ENCODE measurements at places on chromosomes 13 and 19. TPM values are rescaled to one million over a fixed set of nuclear protein-coding genes. Genes with fewer than 3 reads are reported as not detected.
A peak's percentile ranks its signal among the peaks of the same experiment; 100 is the strongest.

- H3K27me3 ChIP-seq: no peaks in the 10 kb centered on the region
- H3K4me3 ChIP-seq: no peak overlapping the region
- no peaks in the 10 kb centered on the region for H3K36me3 ChIP-seq
- DNase-seq: no peak
Observed at GRCh38 chr13:28575200-28575599, 80.3 kb upstream of the FLT1 start.

DNA sequence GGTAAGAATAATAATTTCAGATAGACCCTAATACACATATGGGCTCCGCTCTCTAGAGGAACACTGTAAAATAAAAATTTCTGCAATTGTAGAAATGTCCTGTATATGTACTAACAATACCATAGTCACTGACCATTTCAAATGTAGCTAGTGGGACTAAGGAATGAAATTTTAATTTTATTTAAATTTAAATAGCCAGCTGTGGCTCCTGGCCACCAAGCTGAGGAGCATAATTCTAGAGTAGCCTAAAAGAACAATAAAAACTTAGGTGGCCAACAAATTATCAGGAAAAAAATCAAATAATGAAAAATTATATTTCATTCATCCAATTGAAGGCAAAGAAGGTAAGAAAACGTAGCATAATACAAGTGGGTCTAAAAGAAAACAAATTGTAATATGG lies 240.9 kb upstream of the MIR17HG start:
- H3K4me3 ChIP-seq: no peak overlapping the region
- no peaks in the 10 kb centered on the region for H3K27me3 ChIP-seq
- no peaks in the 10 kb centered on the region for H3K36me3 ChIP-seq
- no peak overlapping the region for H3K27ac ChIP-seq

A1BG gene
- total RNA-seq: 3.4 TPM

THSD8 gene
- 4.5 TPM for total RNA-seq

DNA sequence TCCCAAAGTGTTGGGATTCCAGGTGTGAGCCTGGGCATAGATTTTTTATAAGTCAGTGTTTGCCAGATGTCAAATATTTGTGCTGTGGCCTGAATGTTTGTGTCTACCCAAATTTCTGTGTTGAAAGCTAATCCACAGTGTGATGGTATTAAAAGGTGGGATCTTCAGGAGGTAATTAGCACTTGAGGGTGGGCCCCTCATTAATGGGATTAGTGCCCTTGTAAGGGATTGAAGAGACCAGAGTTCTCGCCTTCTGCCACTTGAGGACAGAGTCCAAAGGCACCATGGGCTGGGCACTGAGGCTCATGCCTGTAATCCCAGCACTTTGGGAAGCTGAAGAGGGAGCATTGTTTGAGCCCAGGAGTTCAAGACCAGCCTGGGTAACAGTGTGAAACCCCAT lies 9.7 kb upstream of the FBXO17 start:
- no peak for DNase-seq
- no peaks in the 10 kb centered on the region for H3K4me1 ChIP-seq
- no peak overlapping the region for H3K4me3 ChIP-seq
- H3K27ac ChIP-seq: no peak overlapping the region
- H3K27me3 ChIP-seq: no peaks in the 10 kb centered on the region

DNA sequence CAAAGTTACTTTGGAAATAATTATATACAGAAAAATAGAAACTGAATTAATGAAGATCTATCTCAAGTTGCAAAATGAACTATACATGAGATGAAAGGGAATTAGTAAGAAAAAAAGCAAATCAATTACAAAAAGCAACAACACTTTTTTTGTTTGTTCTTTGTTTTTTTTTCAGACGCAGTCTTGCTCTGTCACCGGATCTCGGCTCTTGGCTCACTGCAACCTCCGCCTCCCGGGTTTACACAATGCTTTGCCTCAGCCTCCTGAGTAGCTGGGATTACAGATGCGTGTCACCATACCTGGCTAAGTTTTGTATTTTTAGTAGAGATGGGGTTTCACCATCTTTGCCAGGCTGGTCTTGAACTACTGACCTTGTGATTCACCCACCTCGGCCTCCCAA lies 2.2 kb downstream of the ZNF415 start:
- DNase-seq: no peak
- no peaks in the 10 kb centered on the region for H3K36me3 ChIP-seq
- H3K4me3 ChIP-seq: no peak overlapping the region
- peaks cover 4% of the 10 kb centered on the region for H3K4me1 ChIP-seq
- no peaks in the 10 kb centered on the region for H3K27me3 ChIP-seq
- no peak overlapping the region for H3K27ac ChIP-seq

- peaks cover 23% of the 10 kb centered on the region for H3K4me1 ChIP-seq
- DNase-seq: peak; percentile 29
- H3K4me3 ChIP-seq: peak overlapping the region; percentile 51
- no peaks in the 10 kb centered on the region for H3K36me3 ChIP-seq
Observed at GRCh38 chr19:45884682-45885555, 1.0 kb downstream of the IRF2BP1 start.

DNA sequence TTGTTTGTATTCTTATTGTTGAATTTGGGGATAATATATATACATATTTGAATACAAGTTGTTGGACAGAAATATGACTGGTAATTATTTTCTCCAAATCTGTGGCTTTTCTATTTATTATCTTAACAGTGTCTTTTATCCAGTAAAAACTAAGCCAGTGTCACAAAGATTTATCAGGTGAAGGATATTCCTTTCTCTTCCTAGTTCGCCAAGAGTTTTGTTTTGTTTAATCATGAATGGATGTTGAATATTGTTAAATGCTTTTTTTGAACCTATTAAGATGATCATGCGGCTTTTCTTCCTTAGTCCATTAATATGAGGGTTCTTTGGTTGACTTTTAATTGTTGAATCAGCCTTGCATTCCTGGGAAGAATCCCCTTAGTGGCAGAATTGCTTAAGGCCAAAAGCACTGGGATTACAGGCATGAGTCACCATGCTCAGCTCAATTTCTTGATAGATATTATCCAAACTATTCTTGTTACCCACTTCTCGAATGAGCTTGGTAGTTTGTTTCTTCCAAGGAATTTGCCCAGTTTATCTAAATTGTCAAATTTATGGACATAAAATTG lies 53.3 kb downstream of the TEX26 start:
- no peak overlapping the region for H3K4me3 ChIP-seq
- H3K27ac ChIP-seq: no peak overlapping the region
- H3K36me3 ChIP-seq: no peaks in the 10 kb centered on the region
- DNase-seq: no peak
- no peaks in the 10 kb centered on the region for H3K4me1 ChIP-seq

DNA sequence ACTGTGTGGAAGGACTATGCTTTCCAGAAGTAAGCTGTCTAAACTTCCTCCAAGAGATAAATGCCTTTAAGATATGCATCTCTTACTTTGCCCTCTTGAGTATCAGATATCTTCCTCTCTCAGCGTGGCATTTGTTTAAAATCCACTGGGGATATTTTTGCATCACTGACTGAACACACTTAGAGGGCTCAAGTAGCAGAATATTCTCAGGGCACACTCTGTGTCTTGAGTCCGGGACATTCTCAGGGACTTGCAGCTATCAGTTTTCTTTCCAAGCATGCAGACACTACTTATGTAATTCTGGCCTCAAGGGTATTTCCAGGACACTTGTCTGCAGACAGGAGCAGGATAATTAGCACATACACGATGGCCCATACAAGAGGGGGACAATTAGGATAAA lies 84.7 kb downstream of the ERCC5 start:
- H3K4me1 ChIP-seq: no peaks in the 10 kb centered on the region
- DNase-seq: no peak
- no peak overlapping the region for H3K4me3 ChIP-seq
- no peak overlapping the region for H3K27ac ChIP-seq

DNA sequence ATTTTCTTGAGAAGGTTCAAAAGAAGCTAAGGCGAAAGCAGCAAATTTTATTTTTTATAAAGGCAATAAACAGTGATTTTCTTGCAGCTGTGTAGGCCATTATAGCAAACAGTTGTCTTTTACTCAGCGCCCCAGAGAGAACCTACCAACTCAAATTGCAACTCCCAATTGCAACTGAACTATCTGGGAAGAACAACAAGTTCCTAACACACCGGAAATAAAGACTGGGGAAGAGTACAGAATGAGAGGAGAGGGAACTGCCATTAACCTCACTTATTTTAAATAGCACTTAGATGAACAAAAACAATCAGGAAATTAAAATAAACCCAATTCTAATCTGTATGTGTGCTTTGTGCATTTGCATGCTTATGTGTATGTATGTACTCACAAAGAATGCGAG lies 171.1 kb downstream of the KCTD12 start:
- H3K27ac ChIP-seq: no peak overlapping the region
- H3K4me1 ChIP-seq: peaks cover 7% of the 10 kb centered on the region
- H3K27me3 ChIP-seq: no peaks in the 10 kb centered on the region
- H3K36me3 ChIP-seq: no peaks in the 10 kb centered on the region

GRCh38 chr13:24293746-24294145 lies 15.6 kb upstream of the C1QTNF9 start:
- no peak overlapping the region for H3K27ac ChIP-seq
- no peak for DNase-seq
- H3K36me3 ChIP-seq: no peaks in the 10 kb centered on the region
- H3K27me3 ChIP-seq: no peaks in the 10 kb centered on the region
- peaks cover 1% of the 10 kb centered on the region for H3K4me1 ChIP-seq
- no peak overlapping the region for H3K4me3 ChIP-seq

ZNF442 gene
- total RNA-seq: 12.3 TPM

FGF22 gene
- 4.4 TPM for total RNA-seq

- no peaks in the 10 kb centered on the region for H3K27me3 ChIP-seq
- H3K36me3 ChIP-seq: no peaks in the 10 kb centered on the region
Observed at GRCh38 chr13:61095885-61096284, 319.8 kb downstream of the PCDH20 start.

GRCh38 chr13:113664751-113665596 lies 2.0 kb upstream of the GRK1 start:
- no peak overlapping the region for H3K27ac ChIP-seq
- no peaks in the 10 kb centered on the region for H3K36me3 ChIP-seq
- no peaks in the 10 kb centered on the region for H3K27me3 ChIP-seq
- no peak for DNase-seq

GRCh38 chr13:105979131-105980011 lies 556.1 kb downstream of the EFNB2 start:
- DNase-seq: no peak
- no peaks in the 10 kb centered on the region for H3K4me1 ChIP-seq
- H3K4me3 ChIP-seq: no peak overlapping the region
- H3K36me3 ChIP-seq: no peaks in the 10 kb centered on the region
- no peaks in the 10 kb centered on the region for H3K27me3 ChIP-seq

DNA sequence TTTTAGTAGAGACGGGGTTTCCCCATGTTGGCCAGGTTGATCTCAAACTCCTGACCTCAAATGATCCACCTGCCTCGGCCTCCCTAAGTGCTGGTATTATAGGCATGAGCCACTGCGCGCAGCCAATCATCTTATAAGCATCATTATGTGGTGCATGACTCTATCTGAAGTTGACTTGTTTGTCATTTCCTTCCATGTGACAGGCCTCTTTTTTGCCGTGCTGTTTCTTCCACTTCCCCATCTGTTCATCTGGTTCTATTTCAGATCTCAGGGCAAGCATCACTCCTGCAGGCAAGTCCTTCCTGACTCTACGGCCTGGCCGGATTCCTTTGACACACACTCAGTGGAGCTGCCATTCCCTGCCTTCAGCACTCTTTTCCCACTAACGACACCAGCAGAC lies 15.2 kb downstream of the COL5A3 start:
- no peak for DNase-seq
- H3K36me3 ChIP-seq: no peaks in the 10 kb centered on the region
- no peak overlapping the region for H3K27ac ChIP-seq
- H3K4me3 ChIP-seq: no peak overlapping the region

DNA sequence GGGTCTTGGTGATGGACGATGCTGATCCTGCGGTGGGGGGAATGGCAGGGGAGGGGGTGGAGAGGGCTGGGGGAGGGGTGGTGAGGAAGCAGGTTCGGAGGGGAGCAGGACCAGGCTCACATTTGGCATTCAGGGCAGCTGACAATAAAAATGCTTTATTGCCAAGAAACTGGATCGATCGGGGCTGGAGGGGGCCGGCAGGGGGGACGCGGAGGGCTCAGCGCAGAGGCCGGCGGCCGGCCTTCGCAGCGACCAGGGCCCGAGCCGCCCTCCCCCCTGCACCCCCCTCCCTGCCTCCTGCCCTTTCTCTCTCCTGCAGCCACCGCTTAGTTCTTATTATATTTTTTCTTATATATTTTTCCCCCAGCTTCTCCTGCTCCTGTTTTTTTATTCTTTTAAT lies 18.1 kb upstream of the POU2F2 start:
- H3K27me3 ChIP-seq: no peaks in the 10 kb centered on the region
- H3K27ac ChIP-seq: no peak overlapping the region
- no peaks in the 10 kb centered on the region for H3K4me1 ChIP-seq
- no peaks in the 10 kb centered on the region for H3K36me3 ChIP-seq
- no peak overlapping the region for H3K4me3 ChIP-seq

DNA sequence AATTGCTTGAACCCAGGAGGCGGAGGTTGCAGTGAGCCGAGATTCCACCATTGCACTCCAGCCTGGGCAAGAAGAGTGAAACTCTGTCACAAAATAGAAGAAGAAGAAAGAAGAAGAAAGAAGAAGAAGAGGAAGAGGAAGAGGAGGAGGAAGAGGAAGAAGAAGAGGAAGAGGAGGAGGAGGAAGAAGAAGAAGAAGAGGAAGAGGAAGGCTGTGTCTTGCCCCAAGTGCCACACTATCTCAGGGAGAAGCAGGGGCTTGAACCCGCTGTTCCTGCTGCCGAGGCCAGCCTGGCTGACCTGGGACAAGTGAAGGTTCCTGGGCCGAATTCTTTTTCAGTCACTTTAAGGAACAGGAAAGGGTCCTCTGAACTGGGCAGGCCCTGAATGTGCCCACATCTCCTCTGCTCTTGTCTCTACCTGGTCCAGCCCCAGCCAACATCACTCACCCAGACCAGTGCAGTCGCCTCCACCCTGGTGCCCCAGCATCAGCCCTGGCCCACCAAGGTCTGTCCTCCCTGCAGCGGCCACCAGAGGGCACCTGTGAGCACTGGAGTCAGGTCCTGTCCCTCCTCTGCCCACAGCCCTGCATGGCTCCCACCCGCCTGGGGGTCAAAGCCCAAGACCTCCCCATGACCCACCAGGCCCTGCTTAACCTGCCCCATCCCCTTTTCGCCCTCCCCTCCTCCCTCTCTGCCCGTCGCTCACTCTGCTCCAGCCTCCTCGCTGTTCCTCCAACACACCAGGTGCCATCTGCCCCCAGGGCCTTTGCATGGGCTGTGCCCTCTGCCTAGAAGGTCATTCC lies 20.0 kb downstream of the TICAM1 start:
- H3K4me3 ChIP-seq: no peak overlapping the region
- H3K27me3 ChIP-seq: no peaks in the 10 kb centered on the region
- no peaks in the 10 kb centered on the region for H3K4me1 ChIP-seq
- no peaks in the 10 kb centered on the region for H3K36me3 ChIP-seq

- H3K4me3 ChIP-seq: no peak overlapping the region
- peaks cover 5% of the 10 kb centered on the region for H3K4me1 ChIP-seq
- no peaks in the 10 kb centered on the region for H3K27me3 ChIP-seq
- H3K36me3 ChIP-seq: no peaks in the 10 kb centered on the region
- H3K27ac ChIP-seq: no peak overlapping the region
Observed at GRCh38 chr13:19668778-19669177, 35.3 kb downstream of the MPHOSPH8 start.

All from ovary (tissue), 10 donors.